ENCODE measurements at places on chromosomes 6 and 20. TPM values are rescaled to one million over a fixed set of nuclear protein-coding genes. Genes with fewer than 3 reads are reported as not detected.

- DNase-seq: no peak
These were observed 19.6 kb downstream of the SOBP start for GRCh38 chr6:107509506-107509905.

GRCh38 chr6:131807644-131808459 is at the start of gene ENPP1:
Gene ENPP1, plus strand, starts transcription at chr6:131808020. Its CDS starts 16 bp downstream, at chr6:131808036.
- DNase-seq: peak; percentile 55

GRCh38 chr6:17086469-17086868 is 15.4 kb upstream of the STMND1 start:
- peak; percentile 84 for DNase-seq

DNA sequence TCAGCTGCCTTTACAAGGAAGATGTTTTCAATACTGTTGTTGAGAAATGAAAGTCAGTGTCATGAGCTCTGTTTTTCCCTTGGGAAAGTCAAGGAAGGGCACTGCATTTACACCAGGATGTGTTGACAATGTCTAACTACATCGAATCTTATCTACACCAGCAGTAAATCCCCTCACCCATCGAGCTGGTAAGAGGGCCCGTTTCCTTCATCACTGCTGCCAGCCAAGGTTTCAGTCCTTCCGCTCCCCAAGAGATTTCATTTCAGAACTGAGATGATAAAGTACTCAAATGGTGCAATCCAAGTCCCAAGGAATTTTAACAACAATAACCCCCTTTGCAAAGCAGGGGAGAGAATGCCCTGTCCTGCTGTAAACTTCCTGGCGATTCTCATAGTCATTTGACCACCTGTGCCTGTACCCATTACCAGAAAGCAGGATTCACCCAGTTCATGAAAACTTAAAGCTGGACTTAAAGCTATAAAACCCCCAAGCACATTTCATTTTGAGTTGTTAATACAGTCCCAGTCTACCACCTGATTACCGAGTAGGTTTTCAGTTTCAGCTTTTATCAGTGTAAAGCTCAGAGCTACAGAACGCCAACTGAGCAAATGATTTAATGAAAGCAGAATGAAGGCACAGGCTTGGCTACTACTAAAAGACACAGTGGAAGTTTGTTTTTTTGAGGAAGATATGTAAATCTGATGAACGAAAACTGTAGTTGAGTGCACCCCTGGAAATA is 122.5 kb upstream of the TAB2 start:
- no peak for DNase-seq

GRCh38 chr20:44497761-44498160 is 22.1 kb downstream of the TTPAL start:
- DNase-seq: no peak

DNA sequence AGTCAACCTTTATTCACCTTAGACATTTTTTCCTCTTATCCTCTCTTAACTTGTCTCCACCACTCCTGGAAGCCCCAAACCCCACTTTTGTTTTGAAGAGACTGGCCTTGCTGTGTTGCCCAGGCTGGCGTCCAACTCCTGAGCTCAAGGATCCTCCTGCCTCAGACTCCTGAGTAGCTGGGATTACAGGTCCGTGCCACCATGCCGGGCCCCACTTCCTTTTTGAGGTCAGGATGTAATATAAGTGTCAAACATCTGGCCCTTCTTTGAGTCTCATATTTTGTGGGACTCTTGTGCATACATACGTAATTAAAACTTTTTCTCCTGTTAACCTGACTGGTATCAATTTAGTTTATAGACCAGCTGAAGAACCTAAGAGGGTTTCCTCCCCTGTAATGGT is 1.4 kb upstream of the CDK19 start:
- DNase-seq: no peak

DNA sequence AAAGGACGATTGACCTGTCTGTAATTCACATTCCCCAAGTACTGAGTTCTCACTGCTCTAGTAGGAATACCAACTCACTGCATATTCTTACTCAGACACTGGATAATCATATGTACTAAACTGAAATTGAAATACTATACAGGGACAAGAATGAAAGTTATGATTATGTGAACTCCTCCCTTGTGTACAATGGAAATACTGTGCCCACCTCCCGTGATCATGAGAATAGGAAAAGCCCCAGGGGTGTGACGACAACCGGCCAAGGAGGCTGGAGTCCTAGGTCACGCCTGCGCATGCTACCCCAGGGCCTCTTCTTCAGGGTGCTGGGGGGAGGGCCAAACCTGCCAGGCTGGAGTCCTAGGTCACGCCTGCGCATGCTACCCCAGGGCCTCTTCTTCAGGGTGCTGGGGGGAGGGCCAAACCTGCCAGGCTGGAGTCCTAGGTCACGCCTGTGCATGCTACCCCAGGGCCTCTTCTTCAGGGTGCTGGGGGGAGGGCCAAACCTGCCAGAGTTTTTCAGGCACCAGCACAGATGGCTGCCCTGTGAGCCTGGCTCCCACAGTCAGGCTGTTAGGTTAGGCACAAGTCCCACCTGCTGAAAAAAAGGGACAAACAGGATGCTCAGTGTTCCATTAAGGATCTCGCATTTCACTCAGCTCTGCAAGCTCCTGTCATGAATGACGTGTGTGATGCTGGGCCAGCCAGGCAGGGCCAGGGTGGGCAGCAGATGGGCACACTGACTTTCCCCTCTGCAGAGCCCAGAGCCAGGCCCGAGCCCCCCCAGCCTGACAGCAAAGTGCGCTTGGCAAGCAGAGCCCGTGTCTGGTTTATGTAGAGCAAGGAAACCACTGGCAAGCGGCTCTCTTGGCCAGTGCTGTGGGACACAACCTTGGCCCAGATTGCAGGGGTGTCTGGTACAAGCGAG is 107.7 kb downstream of the FOXF2 start:
- DNase-seq: no peak

- DNase-seq: no peak
These were observed 52.0 kb downstream of the PSMG4 start for GRCh38 chr6:3310703-3311102.

DNA sequence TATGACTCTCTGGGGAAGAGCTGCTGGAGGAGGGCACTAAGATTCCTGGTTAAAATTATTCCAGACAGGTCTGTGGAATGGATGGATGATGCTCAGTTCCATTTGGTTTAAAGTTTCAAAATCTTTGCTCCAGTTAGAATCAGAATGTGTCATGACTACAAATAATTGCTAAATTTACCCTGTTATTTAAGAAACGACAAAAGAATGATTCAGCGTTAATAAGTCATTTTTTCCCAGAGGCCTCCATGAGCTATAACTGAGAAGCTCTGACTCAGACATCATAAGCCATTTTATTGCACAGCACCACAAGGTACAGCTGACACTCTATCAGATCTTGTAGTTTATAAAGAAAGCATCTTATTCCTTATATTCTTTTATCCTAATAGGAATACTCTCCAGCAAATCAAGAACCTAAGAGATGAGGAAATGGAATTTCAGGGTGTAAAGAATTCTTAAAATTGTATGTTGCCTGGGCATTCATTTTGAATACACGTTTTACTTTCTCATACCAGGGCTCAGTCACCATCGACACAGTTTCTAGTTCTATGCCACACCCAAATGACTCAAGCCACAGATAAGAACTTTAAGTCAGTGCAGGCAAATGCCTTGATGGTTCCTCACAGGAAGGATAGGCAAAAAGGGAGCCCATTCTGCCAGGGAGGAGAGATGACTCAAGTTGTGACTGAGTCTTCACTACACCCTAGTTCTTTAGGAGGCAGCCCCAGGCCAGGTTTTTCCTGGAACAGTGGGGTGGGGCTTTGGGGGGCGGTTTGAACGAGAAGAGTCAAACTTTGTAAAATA is 636.0 kb downstream of the MMUT start:
- peak; percentile 99 for DNase-seq

DNA sequence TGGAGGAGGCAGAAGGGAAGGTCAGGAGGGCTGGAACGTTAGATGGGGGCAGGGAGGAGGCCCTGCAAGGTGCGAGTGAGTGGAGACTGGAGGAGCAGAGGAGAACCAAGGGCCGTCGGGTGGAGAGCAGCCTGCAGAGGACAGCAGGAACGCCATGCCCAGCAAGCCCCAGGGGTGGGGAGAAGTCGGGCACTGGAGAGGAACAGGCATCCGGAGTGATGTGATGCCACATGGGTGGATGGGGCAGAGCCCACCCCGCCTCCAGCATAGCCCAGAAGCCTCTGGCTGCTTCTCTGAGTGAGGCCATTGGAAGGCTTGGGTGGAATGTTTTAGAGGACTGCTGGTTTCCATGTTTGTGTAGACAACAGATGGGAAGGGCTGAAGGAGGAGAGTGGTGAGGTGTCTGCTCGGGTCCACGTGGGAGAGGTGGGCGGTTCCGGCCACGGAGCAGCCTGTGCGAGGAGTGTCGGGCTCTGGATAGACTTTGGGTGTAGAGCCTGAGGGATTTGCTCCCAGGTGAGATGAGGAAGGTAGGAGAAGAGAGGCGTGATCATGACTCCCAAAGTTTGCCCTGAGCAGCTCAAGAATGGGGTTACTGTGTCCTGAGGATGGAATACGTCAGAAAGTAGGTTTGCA is 221.4 kb downstream of the SMOC2 start:
- no peak for DNase-seq

DNA sequence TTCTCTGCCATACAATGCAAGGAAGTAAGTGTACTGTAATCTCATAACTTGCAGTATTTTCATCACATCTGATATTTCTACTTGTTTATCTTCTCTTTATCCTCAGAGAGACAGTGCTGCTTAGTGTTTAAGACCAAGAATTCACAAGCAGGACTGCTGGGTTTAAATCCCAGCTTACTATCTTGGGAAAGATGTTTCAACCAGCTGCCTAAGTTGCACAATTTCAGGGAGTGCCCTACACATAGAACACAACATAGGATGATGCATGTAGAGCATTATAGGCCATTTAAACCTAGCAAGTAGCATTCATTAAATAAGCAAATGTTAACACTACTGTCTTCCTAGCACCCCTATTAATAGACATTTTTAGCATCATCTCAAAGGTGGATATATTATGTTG is 205.2 kb upstream of the CEP162 start:
- no peak for DNase-seq

DNA sequence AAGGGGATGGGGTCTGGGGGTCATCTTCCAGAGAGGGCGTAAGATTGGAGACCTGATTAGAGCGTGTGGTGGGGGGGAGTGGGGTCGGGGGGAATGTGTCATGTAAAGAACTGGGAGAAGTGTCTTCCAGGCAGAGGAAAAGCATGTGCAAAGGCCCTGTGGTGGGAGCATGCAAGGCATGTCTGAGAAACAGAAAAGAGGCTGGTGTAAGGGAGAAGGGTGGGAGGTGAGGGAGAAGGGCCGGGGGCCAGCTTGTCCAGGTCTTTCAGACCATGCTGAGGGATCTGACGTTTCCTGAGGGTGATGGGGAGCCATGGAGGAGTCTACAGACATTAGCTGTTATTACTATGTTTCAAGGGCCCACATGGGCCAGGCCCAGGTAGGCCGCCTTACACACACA is 30.4 kb upstream of the FKBP1A start:
- DNase-seq: no peak

DNA sequence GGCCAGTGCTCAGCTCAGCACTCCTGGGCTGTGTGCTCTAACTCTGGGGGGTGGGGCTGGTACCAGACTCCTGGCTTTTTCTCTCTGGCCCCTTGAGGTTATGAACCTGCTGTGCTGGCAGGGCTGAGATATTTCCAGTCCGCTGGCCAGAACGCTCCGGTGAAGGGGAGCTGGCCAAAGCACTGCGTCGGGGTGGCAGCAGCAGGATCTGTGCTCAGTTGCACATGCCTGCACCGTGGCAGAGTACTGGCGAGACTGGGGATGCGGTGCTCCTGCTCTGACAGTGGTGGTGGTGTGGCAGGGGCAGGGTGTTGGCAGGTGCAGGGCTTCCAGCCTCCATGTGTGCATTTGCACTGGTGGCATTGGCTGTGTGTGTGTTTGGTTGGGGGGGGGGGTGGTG is 374.4 kb downstream of the PHF3 start:
- DNase-seq: no peak

- DNase-seq: no peak
These were observed 126.8 kb downstream of the IPCEF1 start for GRCh38 chr6:154229786-154230185.

- DNase-seq: no peak
These were observed 96.3 kb downstream of the GJA1 start for GRCh38 chr6:121531658-121532169.

GRCh38 chr6:80535914-80536565 is 429.6 kb downstream of the BCKDHB start:
- no peak for DNase-seq

- DNase-seq: no peak
These were observed 9.1 kb downstream of the TMEM181 start for GRCh38 chr6:158569036-158569435.

GRCh38 chr6:109483735-109484057 is 677 bp upstream of the ZBTB24 start:
- no peak for DNase-seq

DNA sequence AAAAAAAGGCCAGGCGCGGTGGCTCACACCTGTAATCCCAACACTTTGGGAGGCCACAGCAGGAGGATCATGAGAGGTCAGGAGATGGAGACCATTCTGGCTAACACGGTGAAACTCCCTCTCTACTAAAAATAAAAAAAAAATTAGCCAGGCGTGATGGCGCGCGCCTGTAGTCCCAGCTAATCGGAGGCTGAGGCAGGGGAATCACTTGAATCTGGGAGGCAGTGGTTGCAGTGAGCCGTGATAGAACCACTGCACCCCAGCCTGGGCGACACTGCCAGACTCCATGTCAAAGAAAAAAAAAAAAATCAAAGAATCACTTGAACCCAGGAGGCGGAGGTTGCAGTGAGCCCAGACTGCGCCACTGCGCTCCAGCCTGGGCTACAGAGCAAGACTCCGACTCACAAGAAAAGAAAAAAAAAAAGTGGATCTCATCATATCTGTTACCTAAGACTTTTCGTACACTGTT is 4.2 kb downstream of the RBM39 start:
- no peak for DNase-seq

GRCh38 chr20:11626551-11626950 is 291.1 kb upstream of the BTBD3 start:
- no peak for DNase-seq

DNA sequence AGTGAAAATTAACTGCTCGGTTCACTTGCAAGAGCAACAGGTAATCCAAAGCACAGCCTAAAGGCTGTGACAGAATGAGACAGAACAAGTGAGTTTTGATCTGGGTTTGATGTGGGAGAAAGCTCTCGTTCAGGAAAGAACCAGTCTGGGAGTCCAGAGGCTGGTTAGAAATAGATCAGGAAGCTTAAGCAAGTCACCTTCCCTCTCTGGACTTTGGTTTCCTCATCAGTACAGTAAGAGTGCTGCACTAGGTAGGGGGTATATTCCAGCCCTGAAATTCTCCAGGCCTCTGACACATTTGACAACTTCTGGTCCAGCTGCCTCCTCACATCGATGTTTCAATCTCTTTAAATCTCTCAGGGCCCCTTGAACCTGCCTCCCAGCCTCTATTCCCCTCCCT is 33.7 kb upstream of the MDGA1 start:
- no peak for DNase-seq

GRCh38 chr20:50918403-50918802 is 12.8 kb downstream of the ADNP start:
- no peak for DNase-seq

Gene AURKA
- 137 TPM for total RNA-seq

Gene GRM1
- total RNA-seq: not detected

Gene SALL4
- total RNA-seq: 0.02 TPM

Gene NOTCH4
- total RNA-seq: 1.6 TPM

Gene GHRH
- not detected for total RNA-seq

Gene CUL7
- total RNA-seq: 22.5 TPM

Gene EYS
- total RNA-seq: 0.81 TPM
